ENCODE measurements at places on chromosomes 12 and 14.

DNA sequence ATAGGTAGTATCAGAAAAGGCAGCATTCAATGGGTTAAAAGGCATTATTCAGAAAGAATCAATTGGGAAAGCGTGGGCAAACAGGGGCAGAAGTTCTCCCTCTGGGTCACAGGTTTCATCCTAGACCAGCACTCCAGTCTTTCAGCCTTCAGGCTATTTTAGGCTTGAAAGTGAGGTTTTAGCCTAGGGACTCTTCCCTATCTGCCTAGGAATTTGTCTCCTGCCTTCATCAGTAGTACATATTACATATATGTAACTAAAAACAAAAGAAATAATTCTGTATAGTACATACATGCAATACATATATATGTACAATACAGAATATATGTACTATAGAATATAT is 34.6 kb upstream of the PCNX1 start:
- DNase-seq, result no peak

DNA sequence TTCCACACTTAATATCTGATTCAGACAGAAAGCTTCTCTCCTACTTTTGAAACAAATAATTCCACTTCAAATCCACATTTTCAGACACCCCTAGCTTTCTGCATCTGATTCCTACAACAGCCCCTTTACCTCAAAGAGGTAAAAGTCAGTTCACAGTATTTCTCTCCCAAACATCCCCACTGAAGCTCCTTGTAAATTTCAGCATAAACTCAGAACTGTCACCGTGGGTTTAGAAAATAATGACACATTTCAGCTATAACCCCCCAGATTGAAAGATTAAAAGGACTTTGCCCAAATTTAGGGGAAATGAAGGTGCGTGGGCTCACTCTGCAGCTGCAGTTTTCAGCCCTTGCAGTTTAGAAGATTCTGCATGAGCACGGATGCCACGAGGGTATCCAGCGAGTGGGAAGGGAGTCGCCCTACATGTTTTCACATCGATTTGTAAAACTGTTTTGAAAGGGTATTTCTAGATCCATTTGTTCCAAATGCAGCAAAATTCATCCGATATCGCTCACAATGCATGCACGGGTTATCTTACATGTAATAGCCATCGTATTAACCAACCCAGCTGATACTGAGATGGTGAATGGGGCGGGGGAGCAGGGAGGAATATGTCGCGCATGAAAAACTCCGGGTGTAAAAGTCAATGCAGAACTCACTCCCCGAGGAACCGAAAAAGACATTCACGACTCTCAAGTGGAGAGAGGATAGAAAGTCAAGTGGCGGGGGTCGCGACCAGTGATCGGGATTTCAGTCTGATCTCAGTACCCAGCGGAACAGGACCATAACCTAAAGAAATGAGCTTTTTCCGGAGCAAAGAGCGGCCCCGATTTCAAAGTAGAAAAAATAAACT is 5.0 kb upstream of the CCND2 start:
- DNase-seq, result no peak

DNA sequence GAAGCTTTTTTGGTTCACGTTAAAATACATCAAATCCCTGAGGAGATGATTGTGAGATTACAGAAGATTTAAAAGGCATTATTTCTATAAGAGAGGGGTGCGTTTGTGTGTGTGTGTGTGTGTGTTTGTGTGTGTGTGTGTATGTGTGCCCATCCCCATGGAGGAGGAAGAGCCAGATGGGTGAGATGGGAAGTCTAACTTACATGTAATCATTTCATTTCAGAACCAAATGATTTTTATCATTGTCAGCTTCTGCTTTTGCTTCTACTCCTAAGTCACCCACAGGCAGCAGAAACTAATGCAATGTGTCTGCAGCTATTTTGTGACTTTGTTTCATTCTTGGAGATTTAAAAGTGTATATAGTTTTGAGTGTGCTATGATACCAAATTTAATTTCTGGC is 68.7 kb downstream of the SLC4A8 start:
- DNase-seq, result no peak

DNA sequence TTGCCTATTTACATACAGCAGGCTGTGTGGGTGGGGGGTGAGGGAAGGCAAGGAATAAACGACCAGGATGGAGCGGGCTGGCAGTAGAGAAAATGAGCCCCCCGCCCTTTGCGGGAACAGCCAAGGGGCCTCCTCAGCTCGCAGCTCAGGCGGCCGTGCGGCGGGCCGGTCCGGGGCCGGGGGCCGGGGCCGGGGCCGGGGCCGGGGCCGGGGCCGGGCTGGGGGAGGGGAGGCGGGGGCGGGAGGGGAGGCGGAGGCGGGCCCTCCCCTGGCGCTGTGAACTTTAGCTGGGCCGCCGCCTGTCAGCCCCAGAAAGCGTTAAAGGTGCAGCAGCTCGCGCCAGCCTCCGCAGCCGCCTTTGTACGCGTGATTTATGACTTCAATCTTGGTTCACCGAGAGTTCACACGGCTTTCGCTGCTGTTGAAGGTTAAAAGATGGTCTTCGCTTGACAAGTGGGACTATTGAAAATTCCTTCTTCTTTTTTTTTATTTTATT is 28.8 kb downstream of the HOXC4 start:
- peak; percentile 56 for DNase-seq

GRCh38 chr14:96824283-96824682 is 27.1 kb downstream of the VRK1 start:
- no peak for DNase-seq

DNA sequence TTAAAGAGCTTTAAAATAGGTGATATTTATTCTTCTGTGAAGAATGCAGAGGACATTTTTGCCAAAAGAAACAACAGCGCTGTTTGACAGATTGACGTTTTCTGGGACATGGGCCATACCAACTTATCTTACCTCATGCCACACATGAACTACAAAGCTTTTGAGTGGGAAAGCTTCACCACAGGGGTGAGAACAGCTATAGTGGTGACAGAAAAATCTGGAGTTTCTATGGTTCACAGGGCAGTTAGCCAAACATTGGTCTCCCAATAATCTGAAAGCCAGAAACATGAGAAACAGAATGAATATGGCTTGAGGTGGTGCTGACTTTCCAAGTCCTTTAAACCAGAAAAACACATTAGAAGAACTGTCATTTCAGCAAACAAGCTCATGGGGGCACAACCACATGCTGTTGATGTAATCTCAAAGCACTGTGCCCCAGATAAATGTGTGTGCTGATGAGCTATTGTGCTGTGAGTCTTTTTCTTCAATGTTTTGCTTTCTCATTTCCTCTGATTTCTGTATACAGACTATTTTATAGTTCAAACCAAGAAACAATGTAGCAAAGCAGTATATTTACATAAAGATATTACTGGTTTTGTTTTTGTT is 905.4 kb downstream of the SLC16A7 start:
- no peak for DNase-seq

GRCh38 chr14:68762953-68763764 is 29.7 kb downstream of the ZFP36L1 start:
- no peak for DNase-seq

GRCh38 chr12:1122786-1123185 is 131.8 kb downstream of the ERC1 start:
- DNase-seq, result peak; percentile 39

GRCh38 chr14:51957950-51958349 is 31.4 kb upstream of the RTRAF start:
- no peak for DNase-seq

DNA sequence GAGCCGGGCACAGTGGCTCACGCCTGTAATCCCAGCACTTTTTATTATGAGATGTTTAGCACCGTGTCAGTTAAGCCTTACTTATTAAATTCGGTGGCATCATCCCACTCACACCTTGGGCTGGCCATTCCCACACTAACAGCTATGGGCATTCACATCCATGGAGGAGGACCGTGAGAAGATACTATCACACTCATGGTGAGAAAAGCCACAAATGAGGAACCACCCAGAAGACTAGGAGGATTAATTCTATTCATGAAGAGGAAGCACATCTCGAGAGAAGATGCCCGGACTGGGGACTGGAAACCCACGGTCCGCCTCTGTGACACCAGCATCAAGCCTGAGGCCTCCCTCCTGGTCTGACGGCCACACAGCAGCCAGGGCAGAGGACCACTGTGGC is 4.9 kb downstream of the CDC42BPB start:
- no peak for DNase-seq

- DNase-seq, result no peak
Observed at GRCh38 chr12:76781321-76781720, 17.4 kb downstream of the ZDHHC17 start.

DNA sequence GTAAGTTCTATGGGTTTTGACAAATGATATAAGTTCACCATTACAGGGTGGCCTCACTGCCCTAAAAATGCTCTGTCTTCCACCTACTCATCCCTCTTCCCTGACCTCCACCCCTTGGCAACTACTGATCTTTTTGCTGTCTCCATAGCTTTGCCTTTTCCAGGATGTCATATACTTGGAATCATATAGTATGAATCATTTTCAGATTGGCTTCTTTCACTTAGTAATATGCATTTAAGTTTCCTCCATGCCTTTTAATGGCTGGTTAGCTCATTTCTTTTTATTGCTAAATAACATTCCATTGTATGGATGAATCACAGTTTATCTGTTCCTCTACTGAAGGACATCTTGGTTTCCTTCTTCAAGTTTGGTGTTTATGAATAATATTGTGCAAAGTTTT is 14.0 kb upstream of the PEX5 start:
- DNase-seq, result no peak

DNA sequence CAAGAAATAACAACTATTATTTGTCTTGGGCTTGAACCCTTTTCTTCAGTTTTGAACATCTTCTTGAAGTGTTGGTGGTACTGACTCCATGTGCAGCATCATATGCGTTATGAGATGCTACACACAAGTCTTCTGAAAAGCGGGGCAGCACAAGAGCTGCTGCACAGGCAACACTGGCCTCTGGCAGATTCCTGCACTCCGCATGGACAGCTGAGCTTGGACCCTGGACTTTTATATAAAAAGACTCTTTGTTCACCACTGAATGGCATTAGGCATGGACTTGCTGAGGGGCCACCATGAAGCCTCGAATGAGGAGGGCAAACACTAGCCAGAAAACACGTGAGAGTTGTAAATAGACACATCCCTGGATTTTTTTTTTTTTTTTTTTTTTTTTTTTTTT is 210.8 kb upstream of the NPAS3 start:
- no peak for DNase-seq

GRCh38 chr12:75585330-75585729 is 73.9 kb upstream of the KRR1 start:
- no peak for DNase-seq

GRCh38 chr14:94392510-94392935 is 4.1 kb upstream of the SERPINA1 start:
- peak; percentile 54 for DNase-seq

- DNase-seq, result no peak
Observed at GRCh38 chr14:70190156-70190555, 1.4 kb upstream of the SLC8A3 start.

DNA sequence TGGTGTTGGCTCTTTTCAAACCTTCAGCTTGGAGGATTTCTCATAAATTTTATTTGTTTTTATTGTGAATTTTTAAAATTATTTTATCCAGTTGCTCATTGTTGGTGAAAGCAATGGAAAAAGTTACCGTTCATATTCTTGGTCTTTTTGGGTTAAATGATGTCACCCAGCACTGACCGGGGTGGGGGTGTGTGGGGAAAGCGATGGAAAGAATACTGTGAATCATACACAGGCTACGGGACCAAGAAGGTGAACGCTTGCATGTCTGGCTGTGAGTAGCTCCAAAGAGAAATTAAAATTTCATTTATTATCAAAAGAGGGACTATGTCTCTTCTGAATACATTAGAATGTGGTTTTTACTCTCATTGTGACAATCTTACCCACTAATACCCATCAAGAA is 430.1 kb downstream of the AEBP2 start:
- no peak for DNase-seq

DNA sequence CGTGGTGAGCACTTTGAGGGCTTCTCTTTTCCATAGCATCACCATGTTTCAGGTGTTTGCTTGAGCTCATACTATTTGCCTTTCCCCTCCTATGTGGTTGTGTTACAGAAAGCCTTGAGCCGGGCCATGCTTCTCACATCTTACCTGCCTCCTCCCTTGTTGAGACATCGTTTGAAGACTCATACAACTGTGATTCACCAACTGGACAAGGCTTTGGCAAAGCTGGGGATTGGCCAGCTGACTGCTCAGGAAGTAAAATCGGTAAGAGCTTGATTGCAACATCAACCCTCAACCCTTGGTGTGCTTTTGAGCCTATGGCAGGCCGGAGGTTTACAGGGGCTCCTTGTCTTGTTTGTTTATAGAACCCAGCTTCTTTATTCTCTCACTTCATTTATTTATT is 8.1 kb downstream of the LETMD1 start:
- DNase-seq, result no peak

DNA sequence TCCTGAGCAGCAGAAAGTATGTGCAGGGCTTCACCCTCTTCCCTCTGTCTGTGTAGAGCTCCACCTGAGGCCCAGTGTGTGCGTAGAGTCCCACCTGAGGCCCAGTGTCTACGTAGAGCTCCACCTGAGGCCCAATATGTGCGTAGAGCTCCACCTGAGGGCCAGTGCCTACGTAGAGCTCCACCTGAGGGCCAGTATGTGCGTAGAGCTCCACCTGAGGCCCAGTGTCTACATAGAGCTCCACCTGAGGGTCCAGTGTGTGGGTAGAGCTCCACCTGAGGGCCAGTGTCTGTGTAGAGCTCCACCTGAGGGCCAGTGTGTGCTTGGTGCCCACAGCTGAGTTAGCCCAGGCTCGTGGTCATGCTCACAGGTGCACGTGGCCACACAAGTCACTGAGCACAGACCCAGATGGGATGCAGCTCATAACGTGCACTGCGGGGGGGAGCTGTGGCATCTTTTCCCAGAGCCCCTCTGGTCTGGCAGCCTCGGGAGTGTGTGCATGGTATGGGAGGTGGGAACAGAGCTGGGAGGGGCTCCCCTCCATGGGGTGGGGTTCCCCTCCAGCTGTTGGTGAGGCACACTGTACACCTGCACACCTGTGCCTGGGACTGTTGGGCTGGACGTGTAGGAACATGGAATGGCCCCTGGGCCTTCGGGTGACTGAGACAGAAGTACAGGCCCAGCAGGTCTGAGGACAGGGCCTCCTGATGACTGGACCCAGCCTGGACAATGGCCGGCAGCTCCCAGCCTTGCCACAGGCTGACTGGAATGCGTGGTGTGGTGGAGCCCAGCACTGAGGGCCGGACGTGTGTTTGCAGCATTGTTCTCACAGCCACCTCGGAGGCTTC is 20.1 kb downstream of the PACS2 start:
- no peak for DNase-seq

GRCh38 chr14:32588448-32589320 is 259.6 kb downstream of the AKAP6 start:
- no peak for DNase-seq

All from immature natural killer cell (primary cell).